ENCODE measurements at places on chromosomes 2 and 18.

- DNase-seq = no peak
Measured at GRCh38 chr18:9337873-9338272, 3.3 kb downstream of the TWSG1 start.

DNA sequence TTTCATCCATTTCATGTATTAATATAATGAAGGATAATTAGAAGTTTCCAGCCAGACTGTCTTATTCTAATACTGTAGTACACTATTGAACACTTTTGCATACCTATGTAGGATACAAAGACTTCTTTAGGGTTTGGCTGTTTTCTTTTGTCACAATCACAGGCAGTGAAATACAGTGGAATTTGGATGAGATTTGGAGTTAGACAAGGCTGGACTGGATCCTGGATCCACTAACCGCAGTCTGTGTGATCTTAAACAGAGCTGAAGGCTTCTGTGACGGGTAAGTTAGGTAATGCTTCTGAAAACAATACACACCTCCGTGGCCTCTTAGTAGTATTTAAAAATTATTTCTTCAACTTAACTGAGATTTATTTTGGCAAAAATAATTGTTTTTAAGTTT lies 1128.6 kb upstream of the CDH2 start:
- DNase-seq = no peak

GRCh38 chr2:20273042-20273441 lies 48.1 kb upstream of the SDC1 start:
- no peak for DNase-seq

GRCh38 chr2:240453461-240454105 lies 18.1 kb downstream of the GPC1 start:
- DNase-seq = no peak

GRCh38 chr2:120630031-120630701 lies 105.5 kb upstream of the GLI2 start:
- DNase-seq = no peak

DNA sequence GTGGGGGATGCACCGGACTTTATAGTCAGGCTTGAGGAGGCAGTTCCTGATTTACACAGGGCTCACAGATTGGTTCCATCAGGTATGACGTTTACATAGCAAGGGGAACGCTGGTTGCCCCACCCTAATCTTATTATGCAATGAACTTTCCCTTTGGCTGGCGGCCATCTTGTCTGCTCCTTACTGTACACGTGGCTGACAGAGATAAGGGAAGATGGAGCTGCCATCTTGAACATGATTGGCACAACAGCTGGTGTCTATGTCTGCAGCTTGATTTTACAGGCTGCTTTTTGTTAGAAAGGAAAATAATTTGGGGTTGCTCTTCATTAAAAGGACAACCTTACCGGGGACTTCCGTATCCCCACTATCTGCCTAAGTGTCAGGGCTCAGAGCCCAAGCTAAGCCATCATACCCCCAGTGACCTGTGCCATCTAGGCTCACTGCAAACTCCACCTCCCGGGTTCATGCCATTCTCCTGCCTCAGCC lies 33.5 kb upstream of the ATG16L1 start:
- DNase-seq = no peak

DNA sequence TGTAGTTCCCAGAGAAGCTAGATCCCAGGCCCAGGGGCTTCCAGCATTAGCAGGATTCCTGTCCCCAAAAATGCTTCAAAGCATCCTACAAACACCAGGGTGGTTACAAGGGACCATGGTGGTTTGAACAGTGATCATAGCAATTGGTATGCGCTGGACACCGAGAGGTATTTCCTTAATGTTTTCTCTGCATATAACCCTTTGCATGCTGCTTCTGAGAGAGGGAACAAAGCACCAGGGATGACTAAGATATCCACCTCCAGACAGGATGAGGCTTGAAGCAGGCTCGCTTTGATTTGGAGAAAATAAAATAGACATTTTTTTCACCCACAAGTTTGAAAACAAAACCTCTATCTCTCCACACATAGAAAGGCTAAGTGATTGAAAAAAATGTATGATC lies 50.5 kb upstream of the TSPYL6 start:
- no peak for DNase-seq

DNA sequence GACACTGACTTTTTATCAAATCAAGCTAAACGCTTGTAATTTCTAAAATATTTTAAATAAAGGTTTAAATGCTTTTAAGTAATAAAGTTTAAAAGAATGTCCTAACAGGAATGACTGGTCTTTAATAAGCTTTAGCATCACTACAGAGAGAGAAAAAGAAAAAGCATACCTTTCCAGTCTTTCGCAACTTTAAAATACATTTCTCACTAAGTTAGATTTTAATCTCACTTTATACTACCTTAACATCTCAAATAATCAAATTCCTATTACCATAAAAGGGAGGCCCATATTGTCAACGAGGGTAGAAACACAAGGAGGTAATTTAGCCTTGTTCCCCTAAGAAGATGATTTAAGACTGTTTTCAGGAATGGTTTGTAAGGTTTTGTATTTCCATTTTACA lies 80.7 kb downstream of the STRN start:
- DNase-seq = no peak

DNA sequence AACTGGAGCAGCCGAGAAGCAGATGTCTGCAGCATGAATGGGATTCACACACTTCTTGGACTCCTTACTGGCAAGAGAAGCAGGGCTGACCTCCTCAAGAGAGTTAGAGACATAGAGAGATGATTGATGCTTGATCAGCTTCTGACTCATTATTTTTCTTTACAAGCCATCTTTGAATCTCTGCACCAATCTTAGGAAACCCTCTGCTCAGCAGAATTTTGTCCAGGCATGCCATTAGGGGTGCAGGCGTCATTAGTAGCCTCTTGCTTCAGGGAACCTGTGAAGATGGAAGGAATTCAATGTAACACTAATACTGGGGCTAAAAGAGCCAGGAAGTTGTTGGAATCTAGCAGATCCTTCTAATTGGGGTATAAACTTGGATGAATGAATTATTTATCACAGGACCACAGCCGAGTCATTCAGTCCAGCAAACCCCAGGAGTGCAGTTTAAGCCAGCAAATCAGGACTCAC lies 151.8 kb downstream of the MGAT5 start:
- no peak for DNase-seq

- no peak for DNase-seq
Measured at GRCh38 chr2:70344195-70344594, 42.3 kb upstream of the FAM136A start.

GRCh38 chr2:129761569-129762021 lies 217.9 kb upstream of the RAB6C start:
- no peak for DNase-seq

DNA sequence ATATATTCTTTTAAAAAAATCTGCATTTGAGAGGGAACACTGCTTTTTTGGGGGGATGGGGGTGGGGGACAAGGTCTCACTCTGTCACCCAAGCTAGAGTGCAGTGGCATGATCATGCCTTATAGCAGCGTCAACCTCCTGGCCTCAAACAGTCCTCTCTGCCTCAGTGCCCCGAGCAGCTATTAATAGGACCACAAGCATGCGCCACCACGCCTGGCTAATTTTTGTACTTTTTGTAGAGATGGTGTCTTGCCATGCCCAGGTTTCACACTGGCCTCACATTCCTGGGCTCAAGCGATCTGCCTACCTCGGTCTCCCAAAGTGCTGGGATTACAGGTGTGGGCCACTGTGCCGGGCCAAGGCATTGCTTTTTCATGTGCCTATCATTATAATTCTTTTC lies 154.2 kb downstream of the ATAD2B start:
- DNase-seq = no peak

DNA sequence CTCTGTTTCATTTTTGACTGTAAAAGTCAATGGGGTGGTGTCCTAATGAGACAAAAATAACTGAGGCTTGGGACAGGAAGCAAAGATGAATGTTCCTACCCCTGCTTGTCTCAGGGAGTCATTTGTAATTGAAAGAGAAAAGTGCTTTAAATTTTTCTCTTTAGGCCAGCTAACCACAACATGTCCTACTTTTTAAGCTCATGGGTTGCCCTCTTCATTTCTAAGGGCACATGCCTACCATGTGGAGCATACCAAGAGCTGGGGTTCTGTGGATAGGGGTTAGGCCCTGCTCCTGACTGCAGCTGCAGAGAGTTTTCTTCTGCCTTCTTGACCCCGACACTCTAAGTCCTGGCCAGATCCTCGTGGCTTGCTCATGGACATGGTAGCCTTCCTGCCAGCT lies 96.8 kb upstream of the ARL4C start:
- DNase-seq = no peak

DNA sequence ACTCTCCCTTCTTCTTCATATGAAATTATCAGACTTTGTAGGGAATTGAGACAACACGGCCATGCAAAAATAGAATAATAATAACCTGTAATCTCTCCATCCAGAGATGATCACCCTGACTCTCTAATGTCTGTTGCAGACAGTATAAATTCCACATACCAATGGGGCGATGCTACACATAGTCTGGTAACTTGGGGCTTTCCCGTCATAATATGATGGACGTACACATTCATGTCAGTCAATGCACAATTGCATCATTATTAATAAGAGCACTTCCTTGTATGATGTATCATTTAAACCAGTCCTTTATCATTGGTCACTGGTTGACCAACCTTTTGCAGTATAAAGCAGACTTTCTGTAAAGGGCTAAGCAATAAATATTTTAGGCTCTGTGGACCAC lies 39.5 kb upstream of the SCLY start:
- DNase-seq = no peak

DNA sequence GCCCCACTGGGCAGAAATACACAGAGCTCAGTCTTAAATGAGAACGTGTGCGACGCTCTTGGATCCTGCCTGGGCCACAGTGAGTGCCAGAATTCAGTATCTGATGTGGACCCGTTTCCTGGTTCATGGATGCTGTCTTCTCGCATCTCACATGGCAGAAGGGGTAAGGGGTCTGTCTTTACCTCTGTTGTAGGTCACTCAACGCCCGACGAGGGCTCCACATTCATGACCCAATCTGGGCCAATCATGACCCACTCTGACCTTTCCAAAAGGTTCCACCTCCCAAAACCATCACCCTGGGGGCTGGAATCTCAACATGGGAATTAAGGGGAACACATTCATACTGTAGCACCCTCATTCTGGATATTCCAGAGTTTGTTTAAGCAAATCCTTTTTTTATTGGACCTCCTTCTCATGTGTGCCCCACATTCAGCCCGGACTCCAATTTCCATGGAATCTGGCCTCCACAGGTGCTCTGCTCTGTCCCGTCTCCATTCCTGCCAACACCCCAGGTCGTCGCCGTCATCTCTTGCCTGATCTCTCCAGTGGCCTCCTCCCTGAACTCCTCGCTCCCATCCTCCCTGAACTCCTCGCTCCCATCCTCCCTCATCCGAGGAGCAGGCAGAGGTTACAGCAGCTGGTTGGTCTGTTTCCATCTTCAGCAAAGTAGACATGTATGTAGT lies 78.9 kb upstream of the OTOS start:
- DNase-seq = no peak

GRCh38 chr2:214807653-214808052 lies 1.8 kb downstream of the BARD1 start:
- no peak for DNase-seq

- DNase-seq = no peak
Measured at GRCh38 chr2:159584796-159585195, 31.6 kb downstream of the BAZ2B start.

GRCh38 chr18:79613186-79613931 lies 66.2 kb upstream of the CTDP1 start:
- DNase-seq = peak; percentile 60

- DNase-seq = no peak
Measured at GRCh38 chr2:105690566-105690965, 54.1 kb upstream of the NCK2 start.

GRCh38 chr2:145669301-145669700 lies 1149.4 kb upstream of the ZEB2 start:
- no peak for DNase-seq

DNA sequence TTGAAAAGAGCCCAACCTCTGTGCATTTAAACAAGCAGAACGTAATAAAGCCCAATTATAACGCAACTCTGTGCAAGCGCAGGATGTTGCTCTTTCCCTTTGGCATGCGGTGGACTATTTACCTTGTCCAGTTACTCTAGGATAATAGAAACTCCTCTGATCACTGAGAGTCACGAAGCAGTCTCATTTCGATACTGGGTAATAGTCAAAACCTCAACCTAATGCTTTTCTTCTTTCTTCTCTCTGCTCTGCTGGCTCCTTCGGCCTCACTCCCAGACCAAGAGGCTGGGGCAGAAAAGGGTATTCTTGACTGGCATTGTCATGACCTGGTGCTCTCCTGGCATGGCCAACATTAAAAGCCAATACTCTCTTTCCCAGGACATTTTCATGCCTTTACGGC lies 89.7 kb upstream of the GCFC2 start:
- DNase-seq = no peak

DNA sequence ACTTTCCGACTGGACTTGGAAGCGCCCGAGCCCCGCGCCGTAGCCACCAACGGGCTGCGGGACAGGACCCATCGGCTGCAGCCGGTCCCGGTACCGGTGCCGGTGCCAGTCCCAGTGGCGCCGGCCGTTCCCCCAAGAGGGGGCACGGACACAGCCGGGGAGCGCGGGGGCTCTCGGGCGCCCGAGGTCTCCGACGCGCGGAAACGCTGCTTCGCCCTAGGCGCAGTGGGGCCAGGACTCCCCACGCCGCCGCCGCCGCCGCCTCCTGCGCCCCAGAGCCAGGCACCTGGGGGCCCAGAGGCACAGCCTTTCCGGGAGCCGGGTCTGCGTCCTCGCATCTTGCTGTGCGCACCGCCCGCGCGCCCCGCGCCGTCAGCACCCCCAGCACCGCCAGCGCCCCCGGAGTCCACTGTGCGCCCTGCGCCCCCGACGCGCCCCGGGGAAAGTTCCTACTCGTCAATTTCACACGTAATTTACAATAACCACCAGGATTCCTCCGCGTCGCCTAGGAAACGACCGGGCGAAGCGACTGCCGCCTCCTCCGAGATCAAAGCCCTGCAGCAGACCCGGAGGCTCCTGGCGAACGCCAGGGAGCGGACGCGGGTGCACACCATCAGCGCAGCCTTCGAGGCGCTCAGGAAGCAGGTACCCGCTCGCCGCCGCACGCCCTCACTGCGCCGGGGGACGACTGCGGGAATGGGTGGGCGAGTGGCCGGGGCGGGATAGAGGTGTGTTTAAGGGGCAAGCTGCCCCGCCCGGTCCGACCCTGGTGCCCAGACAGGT lies 713 bp downstream of the ATOH8 start:
- no peak for DNase-seq
